PC-3 (cell line): ENCODE measurements at places on chromosomes 3 and 15. TPM values are rescaled to one million over a fixed set of nuclear protein-coding genes. Genes with fewer than 3 reads are reported as not detected.

GRCh38 chr15:63800241-63800640 lies 33.5 kb downstream of the HERC1 start:
- no peak for DNase-seq
- H3K4me3 ChIP-seq: no peak overlapping the region
- no peaks in the 10 kb centered on the region for H3K4me1 ChIP-seq
- no peaks in the 10 kb centered on the region for H3K36me3 ChIP-seq

- no peaks in the 10 kb centered on the region; the same call in 1 of the 2 replicates for H3K4me1 ChIP-seq
- no peaks in the 10 kb centered on the region for H3K36me3 ChIP-seq
- no peak overlapping the region for H3K4me3 ChIP-seq
- H3K27ac ChIP-seq: no peak overlapping the region
- no peaks in the 10 kb centered on the region for H3K27me3 ChIP-seq
These were observed 74.6 kb upstream of the LEKR1 start for GRCh38 chr3:156751461-156752025.

Gene PP2D1
- total RNA-seq: not detected in 2 replicates

DNA sequence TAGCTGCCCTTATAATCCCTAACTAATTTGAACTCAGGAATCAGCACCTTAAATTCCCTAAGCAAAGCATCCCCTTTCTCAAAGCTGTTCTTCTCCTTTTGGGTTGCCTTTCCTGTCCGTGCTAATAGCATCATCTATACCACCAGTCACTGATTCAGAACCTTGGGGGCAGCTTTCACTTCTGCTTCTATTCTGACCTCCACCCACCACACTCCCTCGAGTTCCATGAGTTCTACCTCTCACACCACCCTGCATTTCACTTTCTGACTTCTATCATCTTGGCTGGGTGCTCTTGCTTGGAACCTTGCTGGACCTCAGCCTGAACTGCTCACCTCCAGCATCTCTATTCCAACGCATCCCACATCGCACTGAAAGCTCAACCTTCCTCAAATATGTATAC lies 55.4 kb upstream of the KCNMB2 start:
- no peaks in the 10 kb centered on the region for H3K36me3 ChIP-seq
- no peak overlapping the region for H3K27ac ChIP-seq
- no peak overlapping the region for H3K4me3 ChIP-seq
- no peaks in the 10 kb centered on the region for H3K4me1 ChIP-seq
- peaks cover 60% of the 10 kb centered on the region for H3K27me3 ChIP-seq

Gene LRTM1
- not detected in 2 replicates for total RNA-seq

GRCh38 chr3:59607656-59608055 lies 557.8 kb upstream of the CFAP20DC start:
- no peaks in the 10 kb centered on the region for H3K27me3 ChIP-seq
- no peak overlapping the region for H3K27ac ChIP-seq
- H3K36me3 ChIP-seq: no peaks in the 10 kb centered on the region
- no peaks in the 10 kb centered on the region for H3K4me1 ChIP-seq
- peak; percentile 14 for DNase-seq
- H3K4me3 ChIP-seq: no peak overlapping the region

- H3K27ac ChIP-seq: no peak overlapping the region
- H3K36me3 ChIP-seq: no peaks in the 10 kb centered on the region
- DNase-seq: no peak
- no peaks in the 10 kb centered on the region for H3K27me3 ChIP-seq
- no peak overlapping the region for H3K4me3 ChIP-seq
These were observed 406.2 kb downstream of the PLOD2 start for GRCh38 chr3:145754605-145755289.

Gene NKIRAS1
- 12.7 and 14.9 TPM in 2 replicates for total RNA-seq

- H3K27me3 ChIP-seq: no peaks in the 10 kb centered on the region
- no peak overlapping the region for H3K27ac ChIP-seq
- peak; percentile 60 for DNase-seq
- H3K4me3 ChIP-seq: no peak overlapping the region
- peaks cover 15% of the 10 kb centered on the region; the same call in 1 of the 2 replicates for H3K4me1 ChIP-seq
These were observed 20.1 kb downstream of the GXYLT2 start for GRCh38 chr3:72907731-72908620.

DNA sequence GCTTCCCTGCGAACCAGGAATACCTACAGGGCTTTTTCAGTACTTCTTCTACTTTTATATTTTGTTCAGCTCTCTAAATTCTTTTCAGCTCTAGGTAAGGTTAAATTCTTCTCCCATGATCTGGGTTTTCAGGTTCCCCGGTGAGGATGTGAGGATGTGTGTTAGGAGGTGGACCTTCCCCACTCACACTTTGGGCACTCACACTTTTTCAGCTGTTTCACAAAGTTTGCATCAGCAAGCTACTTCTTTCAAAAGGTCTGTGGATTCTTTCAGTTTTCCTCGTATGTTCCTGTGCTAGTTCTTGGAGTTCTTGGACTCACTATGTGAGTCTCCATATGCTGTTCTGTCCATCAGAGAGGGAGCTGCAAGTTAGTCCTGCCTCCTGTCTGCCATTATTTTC lies 13.9 kb upstream of the OR5K2 start:
- H3K27me3 ChIP-seq: no peaks in the 10 kb centered on the region; the same call in 1 of the 2 replicates
- H3K4me1 ChIP-seq: peaks cover 19% of the 10 kb centered on the region
- peak; percentile 7 for DNase-seq
- H3K36me3 ChIP-seq: no peaks in the 10 kb centered on the region

DNA sequence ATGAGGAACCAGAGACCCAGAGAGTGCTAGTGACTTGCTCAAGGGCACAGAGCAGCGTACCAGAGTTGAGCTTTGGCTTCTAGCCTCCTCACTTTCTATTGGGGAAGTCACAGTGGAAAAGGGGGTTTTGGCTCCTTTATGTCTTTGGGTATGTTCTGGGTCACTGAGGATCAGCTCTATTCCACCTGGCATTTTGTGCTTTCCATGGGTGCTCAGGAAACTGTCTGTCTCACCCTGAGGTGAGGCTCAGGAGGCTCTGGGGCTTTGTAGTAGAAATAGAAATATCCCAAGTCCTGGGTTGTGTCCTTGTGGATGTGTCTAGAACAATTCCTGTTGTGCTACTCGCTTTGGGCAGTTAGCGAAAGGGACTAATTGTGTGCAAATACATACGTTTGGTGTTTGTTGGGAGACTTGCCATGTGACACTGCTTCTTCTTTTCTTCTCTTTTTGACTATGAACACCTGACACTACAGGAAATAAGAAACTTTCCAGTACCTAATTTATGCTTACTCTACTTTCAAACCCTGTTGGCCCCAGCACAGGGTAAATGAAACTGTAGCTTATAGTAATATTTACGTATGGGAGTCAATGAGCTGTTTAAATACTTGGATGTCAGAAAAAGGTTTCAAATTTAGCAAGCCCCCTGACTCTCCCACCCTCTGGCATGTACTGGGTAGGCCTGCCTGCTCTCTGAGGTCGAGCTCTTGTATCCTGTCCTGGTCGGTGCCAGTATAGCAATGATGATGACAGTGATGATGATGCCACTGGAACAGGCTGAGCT lies 35.6 kb downstream of the SMAD3 start:
- no peak for DNase-seq
- no peaks in the 10 kb centered on the region for H3K27me3 ChIP-seq
- peaks cover 63% of the 10 kb centered on the region for H3K4me1 ChIP-seq

GRCh38 chr3:9552252-9552999 lies 1.2 kb downstream of the LHFPL4 start:
- H3K4me3 ChIP-seq: no peak overlapping the region
- peak; percentile 23 for DNase-seq
- H3K27me3 ChIP-seq: peaks cover 41% of the 10 kb centered on the region
- H3K36me3 ChIP-seq: no peaks in the 10 kb centered on the region
- H3K4me1 ChIP-seq: no peaks in the 10 kb centered on the region

Gene ACP3
- 0.15 and 0.75 TPM in 2 replicates for total RNA-seq

GRCh38 chr3:44160818-44161217 lies 80.9 kb upstream of the TOPAZ1 start:
- no peaks in the 10 kb centered on the region for H3K36me3 ChIP-seq
- H3K27me3 ChIP-seq: peaks cover 18% of the 10 kb centered on the region; the same call in 1 of the 2 replicates
- H3K27ac ChIP-seq: no peak overlapping the region
- H3K4me1 ChIP-seq: no peaks in the 10 kb centered on the region

DNA sequence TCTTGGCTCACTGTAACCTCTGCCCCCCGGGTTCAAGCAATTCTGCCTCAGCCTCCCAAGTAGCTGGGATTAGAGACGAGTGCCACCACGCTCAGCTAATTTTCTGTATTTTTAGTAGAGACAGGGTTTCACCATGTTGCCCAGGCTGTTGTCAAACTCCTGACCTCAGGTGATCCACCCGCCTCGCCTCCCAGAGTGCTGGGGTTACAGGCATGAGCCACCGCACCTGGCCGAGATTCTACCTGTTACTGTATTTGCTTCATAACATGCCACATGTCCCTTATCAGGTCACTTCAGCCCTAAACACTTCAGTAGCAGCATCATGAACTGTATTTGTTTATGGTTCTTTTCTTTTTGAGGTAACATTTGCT lies 7.5 kb upstream of the LCTL start:
- H3K4me3 ChIP-seq: no peak overlapping the region
- no peaks in the 10 kb centered on the region for H3K27me3 ChIP-seq
- no peak overlapping the region for H3K27ac ChIP-seq
- no peaks in the 10 kb centered on the region for H3K36me3 ChIP-seq

Gene GRIP2
- 0.29 and 0.36 TPM in 2 replicates for total RNA-seq

GRCh38 chr3:141405591-141405990 lies 37.3 kb downstream of the ZBTB38 start:
- no peaks in the 10 kb centered on the region for H3K27me3 ChIP-seq
- H3K4me3 ChIP-seq: no peak overlapping the region
- DNase-seq: no peak

DNA sequence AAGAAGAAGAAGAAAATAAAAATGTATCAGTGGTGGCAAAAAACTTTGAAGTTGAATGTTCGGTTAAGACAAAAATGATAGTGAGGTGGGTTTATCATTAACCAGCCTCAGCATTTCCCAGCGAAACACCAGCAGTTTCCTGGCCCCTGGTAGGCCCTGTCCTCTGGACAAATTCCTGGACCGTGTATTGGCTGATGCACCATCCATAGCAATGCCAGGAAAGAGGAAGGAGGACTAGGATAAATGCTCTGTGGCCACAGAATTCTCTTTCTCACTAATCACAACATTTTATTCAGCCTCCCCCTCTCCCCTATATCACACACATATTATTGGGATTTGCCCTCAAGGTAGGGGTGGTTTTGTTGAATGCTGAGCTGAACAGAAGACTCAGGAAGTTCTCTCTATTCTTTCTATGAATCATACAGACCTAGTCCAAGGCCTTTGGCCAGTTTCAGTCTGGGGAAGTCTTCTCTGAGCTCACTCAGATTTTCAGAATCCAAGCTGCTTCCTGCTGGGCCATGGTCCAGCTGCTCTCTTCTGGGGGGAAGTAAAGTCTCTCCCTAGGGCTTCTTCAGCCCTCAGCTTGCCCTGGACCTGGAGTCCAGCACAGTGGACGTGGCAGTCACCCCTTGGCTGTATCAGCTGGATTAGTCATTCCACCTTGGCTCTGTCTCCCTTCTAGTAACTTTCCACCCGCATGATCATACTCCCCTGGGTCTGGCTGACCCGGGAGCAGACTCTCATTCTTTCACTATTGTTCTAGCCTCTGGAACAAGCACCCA lies 27.6 kb downstream of the SLC28A1 start:
- peak overlapping the region; percentile 8; the same call in 1 of the 2 replicates for H3K4me3 ChIP-seq
- peaks cover 69% of the 10 kb centered on the region for H3K4me1 ChIP-seq
- no peaks in the 10 kb centered on the region for H3K36me3 ChIP-seq
- peak; percentile 96 for DNase-seq
- peak overlapping the region; percentile 98 for H3K27ac ChIP-seq
- no peaks in the 10 kb centered on the region for H3K27me3 ChIP-seq
